ENCODE measurements at places on chromosomes 7 and 10.
A peak's percentile ranks its signal among the peaks of the same experiment; 100 is the strongest.

DNA sequence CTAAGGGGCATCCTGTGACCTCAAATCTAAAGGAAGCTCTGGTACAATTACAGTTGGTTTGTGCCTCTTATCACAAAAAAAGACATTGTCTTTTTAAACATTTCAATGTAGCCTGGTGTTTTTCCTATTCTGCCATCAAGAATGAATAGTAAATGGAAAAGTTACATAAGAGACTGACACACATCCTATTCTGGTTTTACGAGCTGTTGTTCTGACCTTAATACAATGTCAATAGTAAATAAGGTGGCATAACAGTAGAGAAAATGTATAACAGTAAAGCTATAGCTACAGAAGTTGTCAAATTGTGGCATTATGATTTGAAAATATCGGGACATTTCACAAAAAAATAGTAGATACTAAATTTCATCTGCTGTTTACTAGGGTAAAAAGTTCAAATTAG is 88.4 kb downstream of the NT5C2 start:
- no peak for DNase-seq

GRCh38 chr7:49112222-49112621 is 187.9 kb downstream of the CDC14C start:
- DNase-seq = no peak

- no peak for DNase-seq
Measured at GRCh38 chr7:40799-41750, 151.3 kb upstream of the FAM20C start.

- no peak for DNase-seq
Measured at GRCh38 chr10:75016325-75016724, 95.1 kb upstream of the SAMD8 start.

DNA sequence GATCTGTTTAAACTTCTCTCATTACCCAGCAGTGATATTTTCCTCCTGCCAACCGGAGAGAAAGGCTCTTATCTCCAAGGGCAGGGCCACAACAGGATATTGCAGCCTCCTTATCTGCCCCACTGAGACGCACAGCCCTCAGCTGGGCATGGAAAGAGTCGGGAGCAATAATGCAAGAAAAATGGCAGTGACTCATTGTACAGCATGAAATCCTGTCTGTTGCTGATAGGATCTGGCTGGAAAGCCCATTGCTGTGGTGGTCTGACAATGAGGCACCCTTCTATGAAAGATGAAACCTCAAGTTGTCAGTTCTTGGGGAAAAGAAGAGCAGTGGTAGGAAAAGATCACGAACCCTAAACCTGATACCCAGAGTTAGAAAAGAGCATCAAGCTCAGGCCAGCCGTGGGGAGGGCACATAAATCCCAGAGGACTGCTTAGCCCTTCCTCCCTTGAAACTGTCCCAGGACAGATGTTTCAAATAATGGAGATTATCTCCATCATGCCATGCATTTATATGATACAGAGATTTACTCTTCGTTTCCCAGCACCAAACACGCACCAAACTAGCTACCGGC is 47.0 kb upstream of the FIGNL1 start:
- no peak for DNase-seq

DNA sequence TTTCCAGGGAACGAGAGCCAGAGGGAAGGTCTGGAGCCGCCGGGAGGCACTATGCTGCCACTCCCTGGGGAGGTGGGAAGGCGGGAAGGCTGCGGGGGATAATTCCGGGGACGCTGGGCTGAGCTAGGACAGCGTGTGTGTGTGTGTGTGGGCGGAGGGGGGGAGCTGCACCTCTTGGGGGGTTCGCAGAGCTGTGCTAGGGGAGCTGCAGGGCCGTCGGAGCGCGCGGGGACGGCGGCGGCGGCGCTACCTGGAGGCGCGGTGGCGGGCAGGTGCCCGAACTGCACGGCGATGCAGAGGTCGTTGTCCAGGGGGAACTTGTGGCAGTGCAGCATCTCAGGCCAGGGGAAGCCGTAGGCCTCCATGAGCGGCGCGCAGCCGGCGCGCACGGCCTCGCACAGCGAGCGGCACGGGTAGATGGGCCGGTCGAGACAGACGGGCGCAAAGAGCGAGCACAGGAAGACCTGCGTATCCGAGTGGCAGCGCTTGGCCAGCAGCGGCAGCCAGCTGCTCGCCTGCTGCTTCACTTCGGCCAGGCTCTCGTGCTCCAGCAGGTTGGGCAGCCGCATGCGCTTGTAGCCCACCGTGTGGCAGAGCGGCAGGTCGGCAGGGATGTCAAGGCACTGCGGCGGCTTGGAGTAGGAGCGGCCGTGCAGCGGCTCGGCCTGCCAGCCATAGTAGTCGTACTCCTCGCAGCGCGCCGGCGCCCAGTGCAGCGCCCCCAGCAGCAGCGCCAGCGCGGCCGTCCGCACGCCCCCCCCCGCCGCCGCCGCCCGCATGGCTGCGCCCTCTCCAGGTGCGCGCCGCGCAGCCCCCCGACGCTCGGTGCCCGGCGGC is 526 bp downstream of the SFRP5 start:
- DNase-seq = no peak

DNA sequence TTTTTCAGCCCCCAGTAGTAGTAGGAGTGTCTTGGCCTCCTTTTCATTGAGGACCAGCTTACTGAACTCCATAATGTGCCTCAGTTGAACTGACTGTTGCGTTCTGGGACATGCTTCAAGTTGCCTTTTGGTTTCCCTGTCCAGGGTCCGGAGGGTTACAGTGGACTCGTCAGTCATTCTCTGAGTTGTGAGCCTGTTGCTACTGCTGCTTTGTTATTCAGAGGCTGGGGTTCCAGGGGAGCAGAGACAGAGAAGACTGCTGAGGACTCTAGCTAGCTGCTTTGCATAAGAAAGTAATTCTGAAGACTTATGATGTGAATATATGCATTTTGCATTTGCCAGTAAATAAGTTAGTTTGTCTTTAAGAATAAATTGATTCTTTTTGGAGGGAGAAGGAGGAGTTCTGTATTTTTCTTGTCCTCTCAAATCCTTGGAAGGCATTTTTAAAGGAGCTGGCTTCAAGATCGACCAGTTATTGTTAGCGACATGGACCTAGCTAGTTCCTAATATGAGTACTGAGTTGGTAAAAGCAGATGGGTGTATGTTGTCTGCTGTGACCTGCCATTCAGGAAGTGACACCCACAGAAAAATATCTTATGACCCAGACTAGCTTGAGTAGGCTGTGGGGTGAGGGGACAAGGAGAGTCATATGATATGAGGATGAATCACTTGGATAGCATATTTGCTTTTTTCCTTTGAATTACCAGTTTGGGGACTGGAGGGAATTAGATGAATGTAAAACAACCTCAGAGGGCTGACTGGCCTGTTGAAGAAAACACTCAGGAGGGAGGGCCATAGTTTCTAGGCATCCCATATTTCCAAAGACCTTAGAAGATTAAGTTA is 8.3 kb downstream of the PI4K2A start:
- no peak for DNase-seq

GRCh38 chr10:123883673-123884320 is 7.8 kb downstream of the CPXM2 start:
- no peak for DNase-seq

DNA sequence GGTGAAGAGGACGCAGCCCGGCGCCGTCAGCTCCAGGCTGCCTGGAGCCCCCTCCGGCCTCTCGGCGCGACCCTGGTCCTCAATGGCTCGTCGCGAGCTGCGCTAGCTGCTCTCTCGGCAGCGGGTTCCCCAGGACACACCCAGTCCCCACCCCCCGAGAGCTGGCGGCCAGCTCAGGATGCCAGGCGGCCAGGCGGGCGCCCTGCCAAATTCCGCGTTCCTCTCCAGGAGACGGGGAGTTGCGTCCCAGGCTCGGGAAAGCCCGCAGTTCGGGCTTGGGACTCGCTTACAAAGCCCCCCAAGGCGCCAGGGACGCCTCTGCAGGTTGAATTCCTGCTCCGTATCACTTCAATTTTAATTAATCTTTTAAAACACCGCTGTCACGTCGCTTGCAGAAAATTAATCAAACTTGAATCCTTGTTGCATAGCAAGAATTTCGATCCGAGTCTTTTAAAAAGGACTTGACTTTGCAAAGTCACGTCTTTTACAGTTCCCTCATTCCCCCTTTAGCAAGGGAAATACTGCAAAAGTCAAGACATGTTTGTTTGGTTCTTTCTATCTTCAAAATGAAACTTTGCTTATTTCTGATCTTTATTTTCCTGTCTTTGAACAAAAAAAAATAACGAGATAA is 28.2 kb downstream of the SKIDA1 start:
- no peak for DNase-seq

- DNase-seq = no peak
Measured at GRCh38 chr7:99385564-99385963, 11.0 kb downstream of the ARPC1B start.

DNA sequence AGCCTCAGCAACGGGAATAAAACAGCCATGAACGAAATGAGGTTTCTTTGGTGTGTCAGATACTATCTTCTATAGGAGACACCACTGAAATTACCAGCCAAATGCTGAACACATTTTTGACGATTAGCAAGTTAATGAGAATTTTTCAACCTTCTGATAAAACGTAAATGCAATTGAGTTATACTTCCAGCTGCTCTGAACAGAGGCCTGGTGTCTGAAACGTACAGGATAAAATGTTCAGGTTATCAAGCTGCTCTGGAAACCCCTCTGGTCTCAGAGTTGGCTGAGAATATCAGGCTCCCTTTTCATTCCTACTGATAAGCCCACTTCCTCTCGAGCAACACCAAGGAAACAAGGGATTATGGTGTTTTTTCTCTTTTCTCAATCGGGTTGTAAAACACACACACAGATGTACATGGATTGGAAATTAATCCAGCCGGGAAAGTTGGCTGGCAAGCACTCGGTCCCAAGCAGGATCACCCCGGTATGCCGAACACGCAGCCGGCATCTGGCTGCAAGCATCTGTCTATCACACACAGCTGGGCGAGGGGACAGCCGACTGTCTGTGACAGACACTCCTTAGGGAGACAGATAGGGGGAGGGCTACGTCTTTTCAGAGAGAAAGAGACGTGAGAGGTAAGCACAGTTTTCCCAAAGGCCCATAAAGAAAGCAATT is 171.8 kb downstream of the PRKAG2 start:
- no peak for DNase-seq

- DNase-seq = no peak
Measured at GRCh38 chr7:139771001-139771956, 6.5 kb downstream of the HIPK2 start.

GRCh38 chr10:45064998-45065397 is 64.3 kb downstream of the ZNF22 start:
- no peak for DNase-seq

DNA sequence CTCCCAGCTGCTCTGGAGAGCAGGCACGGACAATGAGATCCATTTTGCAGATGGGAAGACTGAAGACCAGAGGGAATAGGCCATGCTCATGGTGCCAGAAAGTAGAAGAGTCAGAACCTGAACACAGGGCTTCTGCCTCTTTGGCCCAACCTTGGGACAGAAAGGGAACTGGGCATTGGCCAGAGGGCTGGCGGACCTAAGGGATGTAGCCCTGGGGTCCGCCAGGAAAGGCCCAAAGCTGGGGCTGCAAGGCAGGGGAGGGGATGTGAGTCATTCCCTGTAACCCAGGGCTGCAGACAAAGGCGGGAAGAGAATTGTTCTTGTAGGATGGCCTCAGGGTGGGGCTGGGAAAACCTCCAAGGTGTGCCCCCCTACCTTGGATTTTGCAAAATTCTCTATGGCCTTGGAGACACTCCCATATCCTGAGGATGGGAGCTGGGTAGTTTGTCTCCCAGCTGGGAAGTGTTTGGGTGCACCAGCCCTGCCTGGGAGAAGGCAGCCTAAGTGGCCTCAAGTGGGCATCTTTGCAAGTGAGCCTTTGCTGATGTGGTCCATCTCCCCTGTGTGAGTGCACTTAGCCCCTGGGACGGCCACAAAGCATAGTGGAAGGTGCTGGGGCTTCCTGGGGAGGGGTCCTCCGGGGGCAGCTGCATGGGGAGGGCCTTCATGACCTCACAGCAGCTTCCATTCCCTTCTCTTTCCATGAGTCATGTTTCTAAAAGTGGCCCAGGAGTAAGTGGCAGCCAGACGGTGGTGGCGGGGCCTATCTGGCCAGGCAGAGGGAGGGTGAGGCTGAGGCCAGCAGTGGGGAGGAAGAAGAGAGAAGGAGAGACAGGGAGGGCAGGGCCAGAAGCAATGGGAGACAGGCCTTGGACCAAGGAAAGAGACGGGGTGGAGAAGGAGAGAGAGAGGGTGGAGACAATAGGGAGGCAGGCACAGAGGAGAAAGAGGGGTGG is 9.2 kb downstream of the AQP1 start:
- no peak for DNase-seq

DNA sequence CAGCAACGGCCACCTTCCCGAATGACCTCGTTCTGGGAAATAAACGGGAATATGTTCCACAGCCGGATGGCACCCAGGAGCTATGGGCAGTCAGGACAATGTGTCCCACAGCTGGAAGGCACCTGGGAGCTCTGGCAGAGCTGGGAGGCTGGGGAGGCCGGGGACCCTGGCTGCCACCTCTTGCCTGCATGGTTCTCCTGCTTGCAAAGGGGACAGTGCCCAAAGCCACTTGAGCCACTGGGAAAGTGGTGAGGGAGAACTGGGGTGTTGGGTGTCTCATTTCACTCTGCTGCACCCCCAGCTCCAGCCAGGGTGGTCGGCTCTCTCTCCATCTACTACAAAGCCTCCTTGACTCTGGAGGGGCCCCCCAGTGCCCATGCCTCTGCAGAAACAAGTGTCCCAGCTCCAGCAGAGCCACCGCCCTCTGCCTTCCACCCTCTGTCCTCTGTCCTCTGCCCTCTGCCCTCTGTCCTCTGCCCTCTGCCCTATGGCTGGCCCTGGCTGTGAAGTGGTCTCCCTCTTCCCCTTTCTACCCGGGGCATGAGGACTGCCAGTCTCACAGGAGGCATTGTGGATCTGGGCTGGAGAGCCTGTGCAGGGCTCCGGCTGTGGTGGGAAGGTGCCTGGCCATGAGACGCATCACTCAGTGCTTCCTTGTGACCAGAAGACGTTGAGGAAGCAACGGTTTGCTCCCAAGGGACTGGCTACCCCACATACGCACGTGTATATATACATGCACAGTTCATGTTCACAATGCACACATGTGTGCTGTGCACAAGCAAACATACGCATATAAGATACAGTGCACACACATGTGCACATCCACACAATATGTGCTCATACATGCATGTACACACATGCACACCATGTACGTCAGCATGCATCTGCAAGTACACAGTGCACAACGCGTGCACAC is 21.5 kb upstream of the INPP5A start:
- no peak for DNase-seq

- DNase-seq = no peak
Measured at GRCh38 chr7:93515144-93515543, 59.4 kb downstream of the CALCR start.

- DNase-seq = no peak
Measured at GRCh38 chr10:11454160-11454559, 157.3 kb downstream of the USP6NL start.

GRCh38 chr7:22832401-22832800 is 9.8 kb upstream of the TOMM7 start:
- no peak for DNase-seq

DNA sequence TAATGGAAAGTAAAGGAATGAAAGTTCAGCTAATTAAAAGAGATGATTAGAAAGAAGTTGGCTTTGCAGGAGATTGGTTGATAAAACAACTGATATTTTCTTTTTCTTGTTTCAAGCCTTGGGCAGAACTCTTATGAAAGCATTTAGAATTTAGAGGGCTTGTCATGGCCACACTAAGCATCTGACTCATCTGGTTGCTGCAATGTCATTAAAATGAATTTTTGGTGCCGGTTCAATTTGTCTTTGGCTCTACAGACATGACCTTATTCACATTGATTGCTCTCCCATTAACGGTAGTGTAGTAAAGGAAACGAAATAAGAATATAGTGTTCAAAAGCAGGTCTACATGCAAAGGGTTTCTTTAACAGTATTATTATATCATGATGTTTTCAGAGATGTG is 1012.4 kb upstream of the C7orf33 start:
- DNase-seq = no peak

- DNase-seq = peak; percentile 12
Measured at GRCh38 chr7:4775848-4776623, 613 bp downstream of the AP5Z1 start.

GRCh38 chr10:20040012-20040411 is 223.8 kb downstream of the PLXDC2 start:
- DNase-seq = no peak
